ENCODE measurements at places on chromosomes 3 and 15.

GRCh38 chr3:135214400-135214799, 419.3 kb downstream of the EPHB1 start:
- DNase-seq, result no peak

DNA sequence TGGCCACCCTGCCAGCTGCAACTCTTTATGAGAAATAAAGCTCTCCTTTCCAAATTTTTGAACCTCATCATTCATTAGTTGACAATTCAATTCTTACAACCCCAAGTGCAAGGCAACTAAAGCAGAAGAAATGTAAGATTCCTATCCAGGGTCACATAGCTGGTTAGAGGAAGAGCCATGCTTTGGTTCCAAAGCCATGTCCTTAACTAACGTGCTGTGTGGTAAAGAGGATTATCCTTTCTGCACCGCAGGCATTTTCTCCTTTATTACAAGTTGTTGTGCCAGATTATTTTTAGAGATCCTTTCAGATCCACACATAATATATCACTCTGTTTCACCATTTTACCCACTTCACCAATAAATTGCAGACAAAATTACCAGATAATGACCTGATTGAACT, 36.5 kb downstream of the TM4SF18 start:
- DNase-seq, result no peak

- DNase-seq, result no peak
Measured at GRCh38 chr3:12405432-12406272, 78.6 kb upstream of the TSEN2 start.

- no peak for DNase-seq
Measured at GRCh38 chr3:43790060-43790459, 99.3 kb downstream of the ABHD5 start.

DNA sequence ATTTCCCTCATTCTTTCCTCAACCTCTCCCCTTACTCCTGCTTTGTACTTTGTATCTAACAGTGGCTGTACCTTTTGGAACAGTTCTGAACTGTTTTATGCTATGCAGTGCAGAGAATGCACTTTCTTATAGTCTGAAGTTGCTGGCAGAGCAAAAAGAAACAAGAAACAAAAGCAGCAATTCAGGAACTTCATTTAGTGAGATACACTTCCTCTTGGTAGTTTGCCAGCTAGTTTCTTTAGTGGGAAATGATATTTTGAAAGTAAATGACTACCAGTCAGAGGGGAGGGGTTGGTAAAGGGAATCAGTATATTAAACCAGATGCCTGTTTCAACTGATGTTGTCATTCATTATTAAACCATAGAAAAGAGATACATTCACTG, 55.0 kb upstream of the CHD2 start:
- DNase-seq, result no peak

GRCh38 chr15:77798847-77799246, 166.1 kb upstream of the LINGO1 start:
- DNase-seq, result no peak

- DNase-seq, result no peak
Measured at GRCh38 chr3:107211608-107212007, 165.6 kb upstream of the CCDC54 start.

DNA sequence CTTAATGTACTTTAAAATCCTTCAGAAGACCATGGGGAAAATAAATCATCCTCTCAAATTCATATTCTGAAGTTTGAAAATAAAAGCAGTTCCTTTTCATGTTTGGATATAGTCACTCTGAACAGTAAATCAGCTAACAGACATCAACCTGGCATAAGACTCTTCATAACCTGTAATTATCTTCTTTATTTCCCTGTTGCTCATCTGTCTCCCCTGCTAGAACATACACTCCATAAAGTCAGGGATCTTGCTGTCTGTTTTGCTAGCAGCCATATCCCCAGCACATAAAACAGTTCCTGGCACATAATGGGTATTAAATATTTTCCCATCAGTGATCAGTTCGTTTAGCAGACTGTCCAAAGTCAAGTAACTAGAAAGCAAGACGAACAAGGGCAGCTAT, 11.2 kb downstream of the VGLL4 start:
- no peak for DNase-seq

- DNase-seq, result no peak
Measured at GRCh38 chr3:124592658-124593441, 137.4 kb upstream of the UMPS start.

DNA sequence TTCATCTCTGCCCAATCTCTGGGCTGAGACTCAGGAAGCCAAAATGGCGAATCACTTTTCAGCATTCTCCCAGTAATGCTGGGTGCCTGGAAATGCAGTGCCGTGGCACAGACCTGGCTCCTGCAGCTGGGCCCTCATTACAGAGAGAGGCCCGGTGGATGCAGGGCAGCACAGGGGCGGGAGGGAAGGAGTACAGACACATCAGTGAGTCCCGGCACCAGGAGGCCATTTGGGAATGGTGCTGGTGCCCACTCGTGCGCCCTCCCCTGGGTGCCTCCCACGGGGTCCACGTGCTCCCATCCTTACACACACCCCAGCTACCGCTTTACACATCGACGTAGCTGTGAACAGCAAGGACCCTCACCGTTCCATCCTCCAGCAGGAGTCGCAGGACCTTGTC, 13.2 kb downstream of the MYO5C start:
- DNase-seq, result no peak

GRCh38 chr15:78841376-78841706, 30.1 kb upstream of the ADAMTS7 start:
- no peak for DNase-seq

- DNase-seq, result no peak
Measured at GRCh38 chr3:54668236-54668635, 259.6 kb downstream of the LRTM1 start.

DNA sequence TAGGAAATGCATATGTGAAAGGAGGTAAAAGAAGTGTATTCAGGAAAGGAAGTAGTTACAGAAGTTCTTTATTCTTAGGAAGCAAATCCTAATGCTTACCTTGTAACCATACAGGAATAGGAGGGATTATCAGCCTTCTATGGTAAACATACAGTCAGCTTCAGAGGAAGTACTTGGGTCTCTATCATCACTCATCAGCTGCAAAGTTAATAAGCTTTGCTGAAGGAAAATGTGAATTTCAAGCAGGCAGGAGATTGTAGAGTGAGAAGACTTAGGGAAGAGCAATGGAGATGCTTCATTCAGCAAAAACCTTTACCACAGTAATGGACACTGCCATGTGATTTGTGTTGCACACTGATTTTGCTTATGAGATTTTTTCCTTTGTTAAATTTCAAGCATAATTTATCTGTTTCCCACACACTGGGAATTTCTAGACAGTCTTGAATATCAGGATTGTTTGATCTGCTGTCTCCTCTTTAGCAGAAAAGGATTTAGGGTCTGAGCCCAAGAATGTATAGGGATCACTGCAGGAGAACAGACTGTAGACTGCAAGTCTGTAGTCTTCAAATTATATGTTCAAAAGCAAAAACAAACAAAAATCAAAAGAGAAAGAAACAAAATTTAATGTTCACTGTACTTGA, 150.8 kb downstream of the ZNF609 start:
- DNase-seq, result no peak

DNA sequence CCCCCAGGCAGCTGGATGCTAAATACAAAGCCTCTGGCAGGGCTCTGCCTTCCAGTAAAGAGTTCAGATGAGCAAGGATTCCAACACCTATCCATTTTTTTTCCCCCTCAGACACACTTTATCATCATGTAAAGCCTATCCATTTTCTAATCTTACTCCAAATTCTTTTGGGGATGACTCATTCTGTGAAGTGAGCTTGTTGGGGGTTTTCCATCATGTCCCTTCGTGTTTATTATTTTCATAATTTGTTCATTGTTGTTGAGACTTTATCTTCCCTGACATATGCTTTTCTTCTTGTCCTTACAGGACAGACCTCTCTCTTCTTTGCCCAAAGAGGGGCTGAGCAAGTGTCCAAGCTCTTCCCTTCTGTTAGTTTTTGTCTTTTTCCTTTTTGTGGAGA, 34.7 kb upstream of the SH3BP5 start:
- DNase-seq, result no peak

- no peak for DNase-seq
Measured at GRCh38 chr3:52310861-52311575, 5.1 kb upstream of the DNAH1 start.

DNA sequence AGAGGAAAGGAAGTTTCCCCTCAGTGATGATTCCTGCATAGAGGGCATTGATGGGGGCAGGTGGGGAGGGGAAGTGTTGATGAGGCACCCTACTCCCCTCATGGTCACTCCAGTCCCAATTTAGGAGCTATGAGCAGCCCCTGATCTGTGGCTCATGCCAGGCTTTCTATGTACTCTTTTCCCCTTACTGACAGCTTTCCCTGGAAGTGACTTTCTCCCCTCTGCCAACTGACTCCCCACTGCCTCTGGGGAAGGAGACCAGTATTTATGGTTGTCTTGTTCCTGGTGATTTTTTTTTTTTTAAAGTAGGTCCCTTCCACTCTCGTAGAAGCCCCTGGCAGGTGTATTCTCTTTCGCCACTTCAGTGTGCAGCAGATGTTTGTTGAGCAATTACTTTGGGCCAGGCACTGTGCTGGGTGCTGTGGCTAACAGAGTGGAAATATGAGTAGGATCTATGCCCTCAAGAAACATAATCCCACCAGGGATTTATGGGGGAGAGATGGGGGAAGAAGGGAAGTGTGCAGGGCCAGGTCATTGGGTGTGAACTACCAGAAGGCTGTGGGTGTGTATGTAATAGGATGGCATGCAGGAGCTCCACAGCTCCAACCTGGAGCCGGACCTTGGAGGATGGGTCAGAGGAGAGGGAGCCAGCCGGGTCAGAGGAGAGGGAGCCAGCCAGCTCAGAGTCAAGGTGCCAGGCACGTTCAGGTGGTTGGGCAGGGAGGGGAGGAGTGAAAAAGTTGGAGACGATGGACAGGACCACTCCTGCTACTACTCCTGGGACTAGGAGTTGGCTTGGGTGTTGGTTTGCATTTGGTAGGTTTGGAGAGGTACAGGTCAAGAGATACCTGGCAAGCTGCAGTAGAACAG, 3.5 kb downstream of the SMAD6 start:
- no peak for DNase-seq

DNA sequence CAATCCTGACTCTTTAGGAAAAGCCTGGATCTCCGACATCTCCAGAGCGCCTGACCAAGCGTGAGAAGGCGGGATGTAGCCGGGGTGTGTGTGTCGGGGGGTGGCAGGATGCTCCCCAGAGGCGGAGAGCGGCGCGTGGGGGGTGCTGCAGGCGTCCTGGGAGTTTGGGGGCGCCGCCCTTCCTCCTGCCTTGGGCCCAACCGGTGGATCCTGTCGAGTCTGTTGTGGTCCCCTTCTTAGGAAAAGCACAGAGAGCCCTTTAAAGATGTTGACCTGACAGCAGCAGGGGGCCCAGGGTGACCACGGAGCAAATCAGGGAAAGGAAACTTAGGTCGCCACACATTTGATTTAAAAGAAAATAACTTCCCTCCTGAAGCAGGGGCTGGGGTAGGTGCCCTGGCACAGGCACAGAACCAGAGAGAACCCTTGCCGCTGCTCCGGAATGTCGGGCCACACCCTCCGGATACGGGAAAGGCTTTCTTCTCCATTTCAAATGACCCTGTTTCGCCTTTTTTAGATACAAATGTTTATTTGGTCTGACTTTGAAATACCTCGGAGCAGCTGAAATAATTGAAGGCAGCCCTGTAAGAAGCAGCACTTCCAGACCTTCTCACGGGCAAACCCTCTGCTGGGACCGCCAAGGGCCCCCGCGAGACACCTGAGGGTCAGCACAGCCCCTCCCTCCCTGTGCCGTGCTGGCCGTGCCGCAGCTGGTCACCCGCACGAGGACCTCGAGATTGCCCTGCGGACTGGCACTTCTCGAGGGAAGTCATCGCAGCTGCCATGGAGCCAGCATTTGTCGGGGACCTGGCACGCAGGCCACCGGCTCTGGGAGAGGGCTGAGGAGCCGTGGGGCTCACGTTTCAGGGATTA, 102.9 kb upstream of the KLF13 start:
- DNase-seq, result no peak

- no peak for DNase-seq
Measured at GRCh38 chr15:76108021-76108723, 48.4 kb downstream of the TMEM266 start.

DNA sequence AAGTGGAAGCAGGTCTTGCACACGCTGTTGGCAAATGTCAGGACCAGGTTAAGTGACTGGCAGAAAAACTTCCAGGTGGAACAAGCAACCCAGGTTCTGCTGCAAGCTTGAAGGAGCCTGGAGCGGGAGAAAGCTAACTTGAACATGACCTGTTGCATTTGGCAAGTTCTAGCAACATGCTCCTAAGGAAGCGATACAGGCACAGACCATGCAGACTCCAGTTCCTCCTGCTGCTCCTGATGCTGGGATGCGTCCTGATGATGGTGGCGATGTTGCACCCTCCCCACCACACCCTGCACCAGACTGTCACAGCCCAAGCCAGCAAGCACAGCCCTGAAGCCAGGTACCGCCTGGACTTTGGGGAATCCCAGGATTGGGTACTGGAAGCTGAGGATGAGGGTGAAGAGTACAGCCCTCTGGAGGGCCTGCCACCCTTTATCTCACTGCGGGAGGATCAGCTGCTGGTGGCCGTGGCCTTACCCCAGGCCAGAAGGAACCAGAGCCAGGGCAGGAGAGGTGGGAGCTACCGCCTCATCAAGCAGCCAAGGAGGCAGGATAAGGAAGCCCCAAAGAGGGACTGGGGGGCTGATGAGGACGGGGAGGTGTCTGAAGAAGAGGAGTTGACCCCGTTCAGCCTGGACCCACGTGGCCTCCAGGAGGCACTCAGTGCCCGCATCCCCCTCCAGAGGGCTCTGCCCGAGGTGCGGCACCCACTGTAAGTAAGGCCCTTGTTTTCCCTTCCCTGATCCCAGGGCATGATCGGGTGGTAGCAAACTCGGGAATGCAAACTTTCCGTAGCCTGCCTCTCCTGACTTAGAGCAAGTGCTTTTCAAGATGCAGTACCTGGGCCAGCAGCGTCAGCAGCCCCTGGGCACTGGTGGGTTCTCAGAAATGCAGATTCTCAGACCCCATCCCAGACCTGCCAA, 759 bp downstream of the GALNT15 start:
- DNase-seq, result no peak

Measured in activated CD8-positive, alpha-beta memory T cell treated with anti-CD3 and anti-CD28 coated beads for 1 hour (primary cell).